Retinal pigment epithelial cell (primary cell): ENCODE measurements at places on chromosomes 3 and 15.

GRCh38 chr3:32238453-32239306, at the start of gene CMTM8:
CMTM8 (plus strand) TSS chr3:32238680; CDS start chr3:32238973, 293 bp downstream.
- no peak for DNase-seq

- DNase-seq: no peak
These were observed 4.6 kb downstream of the SUMF1 start for GRCh38 chr3:4462369-4463040.

GRCh38 chr15:37260255-37260654, 159.9 kb upstream of the MEIS2 start:
- DNase-seq: no peak

DNA sequence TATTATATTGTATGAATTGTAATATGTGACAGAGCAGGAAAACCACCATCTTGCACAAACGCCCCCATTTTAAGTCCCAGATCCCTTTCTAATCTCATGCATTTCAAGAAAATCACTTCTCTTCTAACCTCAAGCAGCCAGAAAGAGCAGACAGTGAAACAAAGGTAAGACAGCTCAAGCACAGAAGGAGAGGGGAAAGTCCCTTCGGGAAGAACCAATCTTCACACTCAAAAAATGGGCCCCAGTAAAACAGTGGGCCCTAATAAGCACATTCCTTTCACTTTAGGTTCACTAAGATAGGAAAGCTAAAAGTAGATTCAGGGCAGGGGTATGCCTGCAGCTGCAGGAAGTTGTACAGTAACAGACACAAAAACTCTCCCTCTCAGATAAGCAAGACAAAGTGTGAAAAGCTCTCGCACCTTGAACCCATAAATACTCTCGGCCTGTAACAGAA, 1268.7 kb downstream of the SI start:
- DNase-seq: no peak

DNA sequence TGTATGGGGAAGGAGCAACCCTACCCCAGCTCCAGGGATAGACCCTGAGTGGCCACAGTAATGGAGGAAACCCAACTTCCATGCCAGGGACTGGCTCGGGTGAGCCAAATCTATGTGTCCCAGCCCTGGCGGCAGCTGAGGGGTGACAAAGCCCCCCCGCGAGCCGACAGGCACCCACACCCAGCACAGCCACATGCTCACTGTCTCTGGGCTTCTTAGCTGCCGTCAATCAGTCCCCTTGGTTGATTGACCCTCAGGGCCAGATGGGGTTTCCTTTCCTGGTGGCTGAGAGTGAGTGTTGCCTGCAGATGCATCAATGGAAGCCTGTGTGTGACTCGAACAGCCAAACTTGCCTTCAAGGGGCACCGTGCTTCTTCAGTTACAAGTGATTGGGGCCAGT, 2.1 kb upstream of the OCA2 start:
- no peak for DNase-seq

- no peak for DNase-seq
These were observed 341.5 kb downstream of the EPHB1 start for GRCh38 chr3:135136361-135137100.

- DNase-seq: no peak
These were observed 57.8 kb upstream of the SUCLG2 start for GRCh38 chr3:67712259-67712658.

- DNase-seq: no peak
These were observed 621 bp downstream of the RGMA start for GRCh38 chr15:93088200-93088980.

DNA sequence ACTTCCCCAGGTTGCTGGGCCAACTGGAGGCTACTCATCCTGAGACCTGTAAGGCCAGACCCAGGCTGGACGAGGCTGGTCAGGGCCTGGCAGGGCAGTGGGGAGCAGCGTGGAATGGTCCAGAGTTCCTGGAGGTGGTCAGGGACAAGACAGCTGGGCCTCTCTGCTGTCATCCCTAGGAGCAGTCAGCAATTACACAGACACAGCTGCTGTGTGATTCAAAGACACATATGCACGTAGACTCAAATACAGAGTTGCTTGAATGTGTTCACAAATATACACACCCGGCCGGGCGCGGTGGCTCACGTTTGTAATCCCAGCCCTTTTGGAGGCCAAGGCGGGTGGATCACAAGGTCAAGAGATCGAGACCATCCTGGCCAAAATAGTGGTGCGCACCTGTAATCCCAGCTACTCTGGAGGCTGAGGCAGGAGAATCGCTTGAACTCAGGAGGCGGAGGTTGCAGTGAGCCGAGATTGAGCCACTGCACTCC, 1.5 kb upstream of the CD276 start:
- no peak for DNase-seq
